ENCODE measurements at places on chromosomes 12 and 14.

DNA sequence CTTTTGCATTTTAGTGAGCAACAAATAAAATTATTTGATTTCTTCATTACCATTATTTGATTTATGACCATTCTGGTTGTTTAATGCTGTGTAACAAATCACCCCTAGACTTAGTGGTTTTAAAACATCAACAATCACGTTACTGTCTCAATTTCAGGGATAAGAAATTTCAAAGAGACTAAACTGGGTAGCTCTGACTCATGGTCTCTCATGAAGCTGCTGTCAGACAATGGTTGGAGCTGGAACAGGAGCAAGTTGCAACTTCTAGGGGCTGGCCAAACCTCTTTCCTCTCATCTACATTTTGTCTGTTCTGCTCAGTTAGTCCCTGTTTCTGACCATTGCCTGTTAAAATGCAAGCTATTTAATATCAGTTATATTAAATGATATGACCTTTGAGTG is 517.0 kb downstream of the KCNH5 start:
- DNase-seq = no peak

- no peak for DNase-seq
Measured at GRCh38 chr12:78164154-78164553, 333.5 kb downstream of the NAV3 start.

GRCh38 chr12:3042394-3042793 is 34.8 kb upstream of the TSPAN9 start:
- DNase-seq = no peak

DNA sequence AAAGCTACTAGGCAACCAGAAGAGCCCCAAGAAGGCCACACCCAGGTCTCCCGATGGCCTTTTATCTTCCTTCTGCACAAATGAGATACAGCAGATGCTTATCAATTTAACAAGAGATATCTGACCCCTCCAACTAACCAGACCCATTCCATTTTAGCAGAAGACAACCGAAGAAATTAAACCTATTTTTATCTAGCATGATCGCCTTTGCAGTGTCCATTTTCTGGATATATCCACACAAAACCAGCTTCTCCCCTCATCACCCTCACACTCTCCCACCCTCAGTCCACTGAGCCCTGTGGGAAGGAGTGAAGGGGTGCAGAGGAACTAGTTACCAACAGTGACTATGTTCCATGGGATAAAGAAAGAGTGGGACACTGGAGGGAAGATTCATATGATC is 20.9 kb upstream of the DHRS4 start:
- no peak for DNase-seq

DNA sequence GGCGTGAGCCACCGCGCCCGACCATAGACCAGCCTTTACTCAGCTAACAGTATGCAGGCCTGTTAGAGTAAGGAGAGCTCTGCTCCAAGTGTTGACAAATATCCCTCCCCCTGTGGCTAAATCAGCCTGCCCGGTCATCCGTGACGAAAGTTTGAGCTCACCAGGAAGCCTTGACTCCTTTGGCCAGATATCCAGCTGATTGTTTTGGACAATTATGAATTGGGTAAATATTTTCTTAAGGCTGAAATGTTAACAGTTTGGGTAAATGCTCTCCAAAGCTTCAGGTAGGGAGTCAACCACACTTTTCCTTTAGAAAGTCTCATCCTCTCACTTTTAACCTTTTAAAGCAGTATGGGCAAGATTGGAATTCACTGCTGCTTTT is 157.9 kb downstream of the PAWR start:
- DNase-seq = no peak

- no peak for DNase-seq
Measured at GRCh38 chr12:75480469-75480949, at the start of gene GLIPR1. TSS of gene GLIPR1 (plus strand) at chr12:75480755. CDS start at chr12:75480881, 126 bp downstream.

DNA sequence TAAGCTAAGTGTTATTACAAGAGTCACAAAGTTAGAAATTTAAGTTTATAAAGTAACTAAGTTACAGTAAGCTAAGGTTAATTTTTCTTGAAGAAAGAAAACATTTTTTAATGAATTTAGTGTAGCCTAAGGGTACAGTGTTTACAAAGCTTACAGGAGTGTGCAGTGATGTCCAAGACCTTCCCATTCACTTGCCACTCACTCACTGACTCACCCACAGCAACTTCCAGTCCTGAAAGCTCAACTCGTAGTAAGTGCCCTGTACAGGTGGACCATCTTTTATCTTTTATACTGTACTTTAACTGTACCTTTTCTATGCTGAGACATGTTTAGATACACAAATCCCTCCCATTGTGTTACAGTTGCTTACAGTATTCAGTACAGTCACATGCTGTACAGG is 60.9 kb upstream of the TMEM263 start:
- DNase-seq = no peak
